ENCODE measurements at places on chromosomes 7 and 10.

GRCh38 chr7:1733206-1733907, 63.3 kb downstream of the ELFN1 start:
- DNase-seq, result no peak

- no peak for DNase-seq
Measured at GRCh38 chr10:76874176-76874575, 763.4 kb downstream of the KCNMA1 start.

DNA sequence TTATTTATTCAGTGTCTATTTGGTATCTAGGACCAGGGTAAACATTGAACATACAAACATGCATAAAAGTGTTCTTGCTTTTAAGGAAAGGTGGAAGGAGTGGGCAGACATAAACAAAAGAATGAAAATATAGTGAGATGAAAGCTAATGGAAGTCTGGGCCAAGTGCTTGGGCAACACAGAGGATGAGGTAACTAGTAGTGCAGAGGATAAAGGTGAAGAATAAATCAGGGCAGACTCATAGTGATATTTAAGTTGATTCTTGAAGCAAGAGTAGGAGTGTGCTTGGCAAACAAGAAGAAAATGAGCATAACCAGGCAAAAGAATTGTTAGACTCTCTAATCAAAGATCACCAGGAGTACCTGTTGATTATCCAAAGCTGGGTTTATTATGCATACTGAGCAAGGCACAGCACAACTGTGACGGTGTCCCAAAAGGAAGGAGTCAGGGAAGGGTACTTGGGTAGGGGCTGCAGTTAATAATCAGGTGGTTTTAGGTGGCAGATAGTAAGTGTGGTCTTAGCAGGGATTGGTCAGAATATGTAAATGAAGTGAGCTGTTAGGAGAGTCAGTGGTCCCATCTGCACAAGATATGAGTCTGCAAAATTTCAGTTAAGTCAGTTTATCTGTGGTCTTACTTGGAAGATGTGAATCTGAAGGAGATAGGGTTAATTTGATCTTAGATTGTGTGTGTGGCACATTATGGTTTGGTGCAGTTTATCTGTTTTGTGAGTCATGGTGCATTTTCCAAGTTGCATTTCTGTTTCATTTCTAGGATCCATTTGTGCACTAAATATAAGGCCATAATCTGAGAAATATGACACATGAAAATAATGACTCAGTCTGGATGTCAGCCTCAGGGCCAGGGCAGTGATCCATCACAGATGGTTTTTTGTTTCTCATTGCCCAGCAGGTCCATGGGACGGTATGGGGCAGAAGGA, 30.6 kb upstream of the TAX1BP1 start:
- DNase-seq, result no peak

GRCh38 chr10:17918187-17918903, 33.4 kb upstream of the SLC39A12 start:
- no peak for DNase-seq

DNA sequence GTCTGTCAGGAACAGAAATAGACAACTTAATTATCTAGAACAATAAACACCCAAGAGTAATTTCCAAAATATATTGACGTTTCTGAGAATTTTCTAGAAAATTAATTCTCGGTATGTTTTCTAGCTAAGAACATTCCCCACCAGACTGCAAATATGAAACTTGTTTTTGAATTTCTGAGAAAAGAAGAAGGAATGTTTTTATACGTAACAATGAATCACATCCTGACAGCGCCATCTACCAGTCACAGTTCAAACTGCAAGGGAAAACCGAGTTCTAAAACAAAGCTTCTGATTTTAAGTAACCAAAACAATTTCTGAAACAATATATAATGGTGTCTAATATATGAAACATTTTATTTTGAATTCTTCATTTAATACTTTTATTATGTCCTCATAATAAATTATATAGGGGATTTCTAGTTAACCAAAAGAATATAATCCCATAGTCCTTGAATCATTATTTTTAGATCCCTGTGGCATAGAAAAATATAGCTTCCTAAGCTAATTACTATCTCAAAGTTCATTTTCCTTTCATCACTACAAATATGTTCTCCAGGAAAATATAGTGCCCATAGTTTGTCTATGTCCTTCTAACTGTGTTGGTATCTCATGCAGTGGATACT, 34.5 kb upstream of the MEOX2 start:
- DNase-seq, result no peak

GRCh38 chr10:91201213-91201996, 19.1 kb upstream of the PCGF5 start:
- DNase-seq, result no peak

DNA sequence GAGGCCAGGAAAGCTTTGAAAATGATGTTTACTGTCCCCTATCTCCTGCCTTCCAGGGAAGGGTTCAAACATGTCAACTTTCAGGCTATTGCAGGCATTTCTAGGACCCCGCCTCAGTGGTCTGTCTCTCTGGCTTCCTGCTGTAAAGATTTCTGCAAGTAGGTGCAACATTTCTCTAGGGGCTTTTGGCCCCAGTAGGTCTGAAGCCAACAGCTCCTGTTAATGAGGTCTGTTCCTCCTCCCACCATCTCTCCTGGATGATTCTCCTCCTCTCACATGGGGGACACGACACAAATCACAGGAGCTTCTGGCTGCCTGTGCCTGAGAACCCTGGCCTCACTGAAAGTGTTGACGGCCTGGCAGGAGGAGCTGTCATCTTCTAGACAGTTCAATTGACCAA, 194.3 kb downstream of the CYP26A1 start:
- no peak for DNase-seq

DNA sequence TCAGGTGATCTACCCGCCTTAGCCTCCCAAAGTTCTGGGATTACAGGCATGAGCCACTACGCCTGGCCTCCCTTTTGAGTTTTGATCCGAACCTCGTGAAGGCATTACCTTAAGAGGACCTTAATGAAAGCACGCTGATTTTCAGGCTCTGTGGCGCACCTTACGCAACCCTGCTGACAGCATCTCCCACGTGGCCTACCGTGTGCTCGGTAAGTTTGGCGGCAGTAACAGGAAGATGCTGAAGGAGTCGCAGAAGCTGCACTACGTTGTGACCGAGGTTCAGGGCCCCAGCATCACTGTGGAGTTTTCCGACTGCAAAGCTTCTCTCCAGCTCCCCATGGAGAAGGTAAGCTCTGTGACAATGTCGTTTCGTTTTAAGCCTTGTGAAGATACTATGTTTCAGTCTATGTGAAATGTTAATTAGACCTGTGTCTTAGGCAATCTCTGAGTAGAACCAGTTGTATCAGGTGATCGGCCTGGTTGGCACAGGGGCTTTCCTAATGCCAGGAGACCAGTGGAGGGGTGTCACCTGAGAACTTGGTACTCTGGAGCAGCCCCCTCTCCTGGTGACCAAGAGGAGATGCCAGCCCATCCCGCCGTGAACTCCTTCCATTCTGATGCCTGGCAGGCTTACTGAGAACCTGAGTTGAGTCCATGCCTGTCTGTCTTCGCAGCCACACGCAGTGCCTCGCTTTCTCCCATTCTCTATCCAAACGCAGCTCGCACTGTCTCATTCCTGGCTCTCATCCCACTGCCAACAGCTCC, 43.5 kb downstream of the TRRAP start:
- DNase-seq, result no peak

- DNase-seq, result no peak
Measured at GRCh38 chr10:111087968-111088505, 11.2 kb downstream of the ADRA2A start.

DNA sequence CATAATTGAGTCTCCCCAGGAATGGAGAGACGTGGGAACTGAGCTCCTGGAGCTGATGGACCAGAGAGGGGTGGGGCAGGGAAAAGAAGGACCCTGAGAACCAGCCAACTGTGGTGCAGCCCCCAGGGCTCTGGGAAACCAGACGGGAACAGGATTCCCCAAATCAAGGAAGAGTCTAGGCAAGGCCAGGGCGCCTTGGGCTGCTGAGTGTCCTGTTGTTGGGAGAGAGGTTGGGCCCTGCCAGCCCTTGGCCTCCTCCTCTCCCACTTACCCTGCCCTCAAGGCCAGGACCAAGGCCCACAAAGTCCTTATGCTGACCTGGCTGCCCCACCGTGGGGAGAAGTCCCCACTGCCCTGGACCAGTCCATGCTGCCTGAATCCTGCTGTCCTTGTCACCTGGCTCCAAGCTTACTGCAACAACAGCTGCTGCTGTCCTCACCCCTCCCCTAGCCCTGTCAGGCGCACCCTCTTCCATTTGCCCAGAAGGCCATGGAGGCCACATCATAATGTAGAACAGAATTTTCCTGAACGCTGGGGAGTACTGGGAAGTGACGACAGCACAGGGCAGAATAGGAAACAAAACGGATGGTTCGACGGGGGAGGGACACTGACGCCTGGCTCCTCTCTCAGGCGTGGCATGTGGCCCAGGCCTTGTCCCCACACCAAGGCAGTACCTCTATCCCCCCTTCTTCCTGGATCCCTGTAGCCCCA, 132.9 kb upstream of the ZMIZ1 start:
- no peak for DNase-seq

GRCh38 chr7:18547509-18548187, 52.1 kb downstream of the HDAC9 start:
- DNase-seq, result no peak

DNA sequence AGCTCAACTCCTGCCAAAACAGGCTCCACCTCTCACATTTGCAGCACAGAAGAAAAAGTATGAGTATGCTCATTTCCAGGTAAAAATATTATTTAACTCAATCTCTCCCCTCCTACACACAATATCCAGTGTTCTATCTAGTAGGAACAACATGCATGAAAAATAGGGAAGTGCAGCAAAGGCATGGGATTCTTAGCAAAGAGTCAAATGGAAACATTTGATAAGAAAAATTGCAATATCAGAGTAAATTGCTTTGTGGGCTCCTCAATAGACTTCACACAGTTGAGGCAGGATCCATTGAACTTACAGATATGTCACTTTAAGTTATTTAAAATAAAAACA, 150.9 kb downstream of the ANK3 start:
- no peak for DNase-seq

GRCh38 chr7:140512317-140513000, 33.2 kb upstream of the MKRN1 start:
- DNase-seq, result no peak

DNA sequence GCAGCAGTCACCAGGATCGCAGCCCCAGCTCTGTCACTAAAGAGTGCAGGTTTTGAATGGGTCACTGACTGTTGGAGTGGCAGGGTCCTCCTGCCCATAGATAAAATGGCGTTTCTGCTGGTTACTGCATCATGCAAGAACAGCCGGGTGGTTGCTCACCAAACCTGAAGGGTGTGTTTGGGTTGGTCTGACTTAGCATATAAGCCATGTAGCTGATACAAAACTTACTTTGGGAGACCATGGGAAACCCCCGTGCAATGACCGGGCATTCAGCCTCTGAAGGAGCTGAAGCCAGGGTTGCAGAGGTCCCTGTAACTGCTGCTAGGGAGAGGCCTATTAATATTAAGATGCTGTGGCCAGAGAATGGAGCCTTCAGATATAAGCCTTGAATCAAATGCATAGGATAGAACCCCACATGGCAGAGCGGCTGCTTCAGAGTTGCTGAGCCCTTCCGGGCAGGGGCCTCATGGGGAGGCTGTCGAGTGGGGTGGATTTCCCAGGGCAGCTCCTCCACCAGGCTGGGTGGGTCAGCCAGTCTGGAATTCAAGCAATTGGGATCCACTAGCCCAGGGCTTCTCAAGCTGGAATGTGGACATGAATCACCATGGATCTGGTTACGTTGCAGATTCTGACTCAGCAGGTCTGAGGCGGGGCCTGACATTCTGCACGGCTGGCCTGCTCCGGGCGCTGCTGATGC, 70.9 kb upstream of the CTBP2 start:
- no peak for DNase-seq

DNA sequence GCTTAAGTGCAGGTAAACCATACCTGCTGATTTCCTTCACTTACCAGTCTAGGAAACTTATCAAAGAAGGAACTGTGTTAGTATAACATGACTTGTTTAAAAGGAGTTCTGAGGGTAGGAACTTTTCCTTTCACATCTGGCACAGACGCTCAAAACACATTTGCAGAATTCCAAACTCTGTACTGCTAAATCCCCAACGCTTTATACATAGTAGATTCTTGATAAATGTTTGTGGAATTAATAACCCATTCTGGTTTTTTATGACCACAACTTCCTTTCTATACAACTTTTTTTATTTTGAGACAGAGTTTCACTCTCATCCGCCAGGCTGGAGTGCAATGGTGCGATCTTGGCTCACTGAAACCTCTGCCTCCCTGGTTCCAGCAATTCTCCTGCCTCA, 7.7 kb upstream of the TRUB1 start:
- DNase-seq, result no peak

DNA sequence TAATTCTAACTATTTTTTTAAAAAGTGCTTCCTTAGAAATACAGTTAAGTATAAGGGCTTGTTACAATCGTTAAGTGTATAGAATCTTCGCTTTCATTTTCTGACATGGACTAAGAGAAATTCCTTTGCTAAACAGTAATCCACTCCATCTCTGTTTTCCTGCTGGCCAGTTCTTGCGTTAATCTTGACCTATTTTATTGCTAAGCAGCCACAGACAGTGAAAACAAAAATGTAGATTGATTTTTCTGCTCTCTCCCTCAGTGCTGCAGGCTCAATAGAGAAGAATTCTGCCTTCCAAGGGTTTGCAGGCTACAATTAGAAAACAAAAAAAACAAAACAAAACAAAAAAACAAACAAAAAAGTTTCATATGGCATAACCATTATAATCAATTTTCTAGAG, 310.4 kb upstream of the ADARB2 start:
- DNase-seq, result no peak

GRCh38 chr7:85165263-85165662, 21.6 kb downstream of the SEMA3D start:
- DNase-seq, result no peak

DNA sequence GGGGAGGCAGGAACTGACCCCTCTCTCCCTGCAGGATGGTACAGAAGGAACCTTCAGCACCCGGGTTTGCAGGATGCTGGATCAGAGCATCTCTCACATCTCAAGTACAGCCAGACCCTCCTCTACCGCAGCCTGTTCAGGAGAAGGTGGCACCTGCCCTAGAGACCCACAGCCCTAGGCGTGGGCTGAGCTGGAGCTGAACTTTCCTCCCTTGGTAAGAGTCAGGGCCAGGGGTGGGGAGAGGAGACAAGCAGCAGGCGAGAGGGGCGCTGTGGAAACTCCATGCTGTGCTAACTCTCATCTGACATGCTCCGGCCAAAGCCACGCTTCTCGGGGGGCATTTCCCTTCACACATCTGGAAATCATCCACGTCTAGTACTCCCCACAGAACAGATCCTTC, 154.4 kb downstream of the DIP2C start:
- no peak for DNase-seq

GRCh38 chr7:2108501-2109250, 124.1 kb downstream of the MAD1L1 start:
- no peak for DNase-seq

DNA sequence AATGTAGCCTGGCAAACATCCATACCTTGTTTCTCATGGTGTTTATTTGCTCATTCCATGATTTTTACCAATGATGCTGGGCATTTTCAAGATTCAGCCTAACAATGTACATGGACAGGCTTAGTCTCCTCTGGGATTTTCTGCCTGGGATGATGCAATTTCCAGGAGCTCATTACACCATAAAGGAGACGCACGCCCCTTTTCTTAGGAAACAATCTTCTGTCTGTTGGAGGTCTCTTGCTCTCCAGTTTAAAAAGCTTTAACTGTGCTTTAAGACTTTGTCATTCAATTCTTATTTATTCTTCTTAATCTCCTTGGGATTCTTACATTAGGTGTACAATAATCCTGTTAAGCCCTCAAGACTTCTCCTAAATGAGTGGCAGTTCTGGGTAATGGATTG, 150.3 kb upstream of the NRP1 start:
- no peak for DNase-seq

GRCh38 chr7:492714-493065, 27.0 kb downstream of the PDGFA start:
- no peak for DNase-seq

Measured in stimulated activated CD8-positive, alpha-beta memory T cell treated with anti-CD3 and anti-CD28 coated beads, Interleukin-4, amount 100 ng/mL, for 1 hour (primary cell).